ENCODE measurements at places on chromosomes 12 and 14. TPM values are rescaled to one million over a fixed set of nuclear protein-coding genes. Genes with fewer than 3 reads are reported as not detected.
A peak's percentile ranks its signal among the peaks of the same experiment; 100 is the strongest.

ANKLE2 gene
- 151 TPM for total RNA-seq

ZNF740 gene
- 52.8 TPM for total RNA-seq

DAO gene
- total RNA-seq, result not detected

C12orf50 gene
- 0.07 TPM for total RNA-seq

TAS2R19 gene
- total RNA-seq, result 3.6 TPM

MED6 gene
- 59.3 TPM for total RNA-seq

GRCh38 chr14:100376751-100377171 is 53.6 kb downstream of the SLC25A47 start:
- DNase-seq, result no peak
- H3K36me3 ChIP-seq, result peaks cover 32% of the 10 kb centered on the region
- peaks cover 2% of the 10 kb centered on the region for H3K27me3 ChIP-seq
- H3K27ac ChIP-seq, result peak overlapping the region; percentile 96

GRCh38 chr12:128973883-128974681 is 120.8 kb downstream of the GLT1D1 start:
- H3K27me3 ChIP-seq, result peaks cover 2% of the 10 kb centered on the region
- no peak for DNase-seq
- no peaks in the 10 kb centered on the region for H3K36me3 ChIP-seq
- peaks cover 7% of the 10 kb centered on the region for H3K4me1 ChIP-seq

- DNase-seq, result no peak
- H3K27ac ChIP-seq, result no peak overlapping the region
- H3K36me3 ChIP-seq, result no peaks in the 10 kb centered on the region
- H3K4me1 ChIP-seq, result no peaks in the 10 kb centered on the region
- no peak overlapping the region for H3K4me3 ChIP-seq
Observed at GRCh38 chr14:33165926-33166289, 227.2 kb downstream of the NPAS3 start.

- DNase-seq, result no peak
- H3K4me3 ChIP-seq, result no peak overlapping the region
- peaks cover 35% of the 10 kb centered on the region for H3K27me3 ChIP-seq
Observed at GRCh38 chr14:75291331-75291730, 12.7 kb downstream of the FOS start.
